ENCODE measurements at places on chromosomes 4 and X. TPM values are rescaled to one million over a fixed set of nuclear protein-coding genes. Genes with fewer than 3 reads are reported as not detected.

Gene SEPTIN6
- 21.7 TPM for total RNA-seq

Gene DIAPH2
- total RNA-seq: 23.0 TPM

DNA sequence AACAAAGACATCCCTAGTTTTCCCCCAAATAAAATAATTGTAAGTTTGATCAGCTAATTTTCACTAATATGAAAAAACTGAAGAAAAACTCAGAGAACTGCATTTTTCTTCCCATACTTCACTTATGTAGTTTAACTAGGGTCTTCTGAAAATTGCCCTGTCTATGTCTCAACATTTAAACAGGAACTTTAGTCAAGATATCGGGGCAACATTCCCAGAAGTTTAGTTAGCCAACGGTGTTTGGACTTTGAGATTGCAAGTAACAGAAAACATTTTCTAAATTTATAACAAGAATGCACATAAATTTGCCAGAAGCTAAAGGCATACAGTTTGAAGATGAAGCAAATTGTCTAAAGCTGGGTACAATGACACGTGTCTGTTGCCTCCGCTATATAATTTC, 201.1 kb downstream of the ARAP2 start:
- no peaks in the 10 kb centered on the region for H3K36me3 ChIP-seq
- no peak overlapping the region for H3K27ac ChIP-seq
- H3K4me1 ChIP-seq: no peaks in the 10 kb centered on the region
- H3K4me3 ChIP-seq: no peak overlapping the region
- H3K27me3 ChIP-seq: no peaks in the 10 kb centered on the region

- no peaks in the 10 kb centered on the region for H3K27me3 ChIP-seq
- H3K36me3 ChIP-seq: no peaks in the 10 kb centered on the region
- H3K4me3 ChIP-seq: no peak overlapping the region
- H3K27ac ChIP-seq: no peak overlapping the region
- no peak for DNase-seq
These were observed 2.2 kb downstream of the RP2 start for GRCh38 chrX:46838974-46839480.

DNA sequence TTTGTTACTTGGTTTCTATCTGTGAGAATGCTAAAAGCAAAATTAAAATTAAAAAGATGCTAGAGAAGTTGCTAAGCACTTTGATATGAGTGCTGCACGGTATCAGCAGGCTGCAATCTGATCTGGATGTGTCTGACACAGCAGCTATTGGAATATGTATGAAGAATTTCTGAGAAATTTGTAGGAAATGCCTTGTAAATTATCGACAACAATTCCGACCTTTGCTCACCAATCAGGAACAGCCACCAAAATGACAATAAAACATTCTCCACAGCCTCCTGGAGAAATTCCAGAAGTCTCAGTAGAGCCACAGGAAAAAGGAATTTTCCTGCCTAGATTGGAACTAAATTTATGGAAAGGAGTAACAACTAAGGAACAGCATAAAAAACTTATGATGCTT, 82.5 kb downstream of the TIGD2 start:
- no peak overlapping the region for H3K4me3 ChIP-seq
- H3K4me1 ChIP-seq: no peaks in the 10 kb centered on the region

DNA sequence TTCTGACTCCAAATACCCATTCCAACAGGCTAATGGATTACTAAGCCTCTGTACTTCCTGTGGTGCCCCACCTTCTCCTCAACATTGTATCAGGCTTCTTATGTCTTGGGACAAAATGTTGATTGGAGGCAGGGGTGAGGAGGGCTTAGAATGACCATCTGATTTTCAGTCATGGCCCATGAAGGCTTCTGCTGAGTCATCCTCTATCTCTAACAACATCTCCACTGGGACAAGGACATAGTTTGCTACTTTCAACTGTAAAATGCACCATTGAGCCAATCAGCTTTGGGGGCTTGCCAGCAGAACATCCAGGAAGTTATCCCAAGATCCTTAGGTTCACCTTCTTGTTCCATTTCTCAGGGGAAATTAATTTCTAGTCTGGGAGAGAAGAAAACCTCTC, 29.5 kb downstream of the MAGEB17 start:
- DNase-seq: no peak
- no peaks in the 10 kb centered on the region for H3K36me3 ChIP-seq
- H3K27ac ChIP-seq: no peak overlapping the region
- no peak overlapping the region for H3K4me3 ChIP-seq
- no peaks in the 10 kb centered on the region for H3K4me1 ChIP-seq
- peaks cover 21% of the 10 kb centered on the region for H3K27me3 ChIP-seq

DNA sequence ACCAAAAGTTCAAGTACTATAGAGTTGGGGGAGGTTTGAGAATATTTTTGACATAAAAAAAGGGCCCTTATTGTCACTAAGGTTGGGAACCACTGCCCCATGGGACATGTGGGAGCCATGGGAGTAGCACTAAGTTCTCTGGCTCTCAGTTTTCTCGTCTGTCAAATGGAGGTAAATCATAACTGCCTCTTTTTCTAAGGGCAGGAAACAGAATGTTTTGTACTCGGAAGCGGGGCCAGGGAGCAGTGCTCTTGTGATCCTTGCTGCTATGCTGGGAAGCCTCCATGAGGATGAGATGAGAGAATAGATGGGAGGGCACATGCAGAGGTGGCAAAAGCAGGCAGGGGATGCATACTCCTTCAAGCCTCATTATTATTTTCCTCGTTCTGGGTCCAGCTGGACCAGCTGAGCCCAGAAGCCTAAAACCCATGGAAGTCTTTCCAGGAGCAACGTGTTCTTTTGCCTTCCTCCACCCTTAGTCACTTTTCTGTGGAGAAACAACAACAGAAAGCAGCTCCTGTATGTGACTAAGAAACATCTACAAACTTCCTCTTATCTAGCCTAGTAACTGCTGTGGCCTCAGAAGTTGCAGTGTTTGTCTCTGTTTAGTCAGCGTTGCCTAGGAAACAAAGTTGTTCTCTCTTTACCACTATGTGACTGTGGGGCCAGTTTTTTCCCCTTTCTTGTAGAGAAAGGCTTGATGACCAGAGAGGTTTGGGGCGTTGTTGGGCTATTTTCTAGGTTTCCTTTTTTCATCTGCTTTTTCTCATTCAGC, 64.8 kb downstream of the TSC22D3 start:
- peaks cover 9% of the 10 kb centered on the region for H3K27me3 ChIP-seq
- H3K27ac ChIP-seq: peak overlapping the region; percentile 49
- H3K36me3 ChIP-seq: no peaks in the 10 kb centered on the region
- peaks cover 5% of the 10 kb centered on the region for H3K4me1 ChIP-seq
- no peak overlapping the region for H3K4me3 ChIP-seq

DNA sequence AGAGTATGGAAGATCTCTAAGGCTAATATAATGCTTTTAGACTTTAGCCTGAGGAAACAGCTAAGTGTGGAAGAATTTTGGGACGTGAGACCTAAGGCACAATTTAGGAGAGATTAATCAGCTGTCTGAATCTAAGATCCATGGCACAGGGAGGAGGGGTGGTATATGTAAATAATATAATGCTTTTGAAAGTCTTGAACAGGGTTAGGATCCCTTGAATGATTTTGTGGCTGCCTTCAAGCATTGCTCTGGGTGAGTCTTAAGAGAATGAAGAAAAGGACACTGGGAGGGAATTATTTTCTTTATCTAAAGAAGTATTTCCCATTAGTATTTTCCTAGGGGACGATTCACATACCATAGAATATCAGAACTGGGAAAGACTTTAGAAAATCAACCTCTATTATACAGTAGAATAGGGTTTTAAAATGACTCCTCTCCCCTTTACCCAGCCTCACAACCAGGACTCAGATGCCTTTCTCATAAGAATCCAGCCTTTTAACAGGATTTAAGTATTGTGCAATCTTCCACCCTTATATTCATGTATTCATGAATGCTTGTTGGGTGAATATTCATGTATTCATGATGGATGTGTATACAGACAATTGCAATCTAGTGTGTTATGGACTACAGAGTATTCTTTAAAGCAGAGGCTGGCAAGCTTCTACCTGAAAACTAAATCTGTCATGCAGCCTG, 664.2 kb upstream of the CPEB2 start:
- H3K4me3 ChIP-seq: no peak overlapping the region
- no peaks in the 10 kb centered on the region for H3K36me3 ChIP-seq
- H3K4me1 ChIP-seq: peaks cover 2% of the 10 kb centered on the region
- DNase-seq: peak; percentile 6
- no peaks in the 10 kb centered on the region for H3K27me3 ChIP-seq
- H3K27ac ChIP-seq: no peak overlapping the region

GRCh38 chr4:65968831-65969558, 298.7 kb upstream of the EPHA5 start:
- no peaks in the 10 kb centered on the region for H3K36me3 ChIP-seq
- no peak overlapping the region for H3K27ac ChIP-seq
- H3K27me3 ChIP-seq: no peaks in the 10 kb centered on the region
- peak; percentile 1 for DNase-seq

DNA sequence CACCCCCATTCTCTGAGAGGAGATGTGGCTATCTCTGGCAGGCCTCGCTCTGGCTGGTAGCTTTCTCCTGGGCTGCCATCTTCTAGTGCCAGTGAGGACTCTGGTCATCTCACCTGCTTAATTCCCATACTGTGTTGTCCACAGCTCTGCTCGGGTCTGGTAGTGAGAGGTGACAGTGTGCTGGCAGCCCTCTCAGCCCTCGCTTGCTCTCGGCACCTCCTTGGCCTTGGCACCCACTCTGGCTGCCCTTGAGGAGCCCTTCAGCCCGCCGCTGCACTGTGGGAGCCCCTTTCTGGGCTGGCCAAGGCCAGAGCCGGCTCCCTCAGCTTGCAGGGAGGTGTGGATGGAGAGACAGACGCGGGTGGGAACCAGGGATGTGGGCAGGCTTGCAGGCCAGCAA, 52.7 kb downstream of the CPLX1 start:
- peaks cover 42% of the 10 kb centered on the region for H3K36me3 ChIP-seq
- no peak overlapping the region for H3K4me3 ChIP-seq

- no peaks in the 10 kb centered on the region for H3K27me3 ChIP-seq
- peaks cover 16% of the 10 kb centered on the region for H3K36me3 ChIP-seq
- no peaks in the 10 kb centered on the region for H3K4me1 ChIP-seq
- H3K4me3 ChIP-seq: no peak overlapping the region
- H3K27ac ChIP-seq: peak overlapping the region; percentile 14
These were observed 81.3 kb downstream of the PLS3 start for GRCh38 chrX:115642311-115642710.

DNA sequence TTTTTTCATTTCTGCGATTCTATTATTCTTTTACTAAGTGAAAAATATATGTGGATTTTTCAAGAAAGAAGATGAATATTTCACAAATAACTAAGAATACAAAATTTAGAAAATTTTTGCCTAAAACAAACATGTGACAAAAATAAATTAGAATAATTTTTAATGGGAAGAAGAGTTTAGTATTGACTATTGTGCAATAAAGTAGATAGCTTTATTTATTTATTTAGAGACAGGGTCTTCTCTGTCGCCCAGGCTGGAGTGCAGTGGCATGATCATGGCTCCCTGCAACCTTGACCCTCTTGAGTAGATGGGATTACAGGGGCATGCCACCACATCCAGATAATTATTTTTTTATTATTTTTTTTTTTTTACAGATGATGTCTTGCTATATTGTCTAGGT, 95.3 kb upstream of the PAQR3 start:
- no peaks in the 10 kb centered on the region for H3K27me3 ChIP-seq
- no peaks in the 10 kb centered on the region for H3K36me3 ChIP-seq
- DNase-seq: no peak
- no peak overlapping the region for H3K4me3 ChIP-seq
- H3K4me1 ChIP-seq: peaks cover 7% of the 10 kb centered on the region

DNA sequence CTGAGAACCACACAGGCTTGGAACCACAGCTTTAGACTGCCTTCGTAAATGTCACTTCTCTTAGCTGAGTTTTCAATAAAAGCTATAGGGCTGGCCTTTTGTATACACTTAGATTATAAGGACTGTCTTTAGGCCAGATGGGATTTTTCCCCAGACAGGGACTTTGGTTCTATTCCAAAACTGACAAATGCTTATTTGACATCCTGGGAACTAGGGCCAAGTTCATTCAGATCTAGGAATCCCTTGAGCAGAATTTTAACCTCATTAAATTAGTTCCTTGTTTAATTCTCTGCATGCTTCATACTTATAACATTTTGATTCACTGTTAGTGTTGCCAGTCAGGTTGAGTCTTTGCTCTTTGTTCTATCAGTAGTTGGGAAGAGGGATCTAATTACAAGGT, 23.1 kb downstream of the ZRSR2 start:
- H3K36me3 ChIP-seq: peaks cover 16% of the 10 kb centered on the region
- no peak overlapping the region for H3K4me3 ChIP-seq
- peak; percentile 25 for DNase-seq

DNA sequence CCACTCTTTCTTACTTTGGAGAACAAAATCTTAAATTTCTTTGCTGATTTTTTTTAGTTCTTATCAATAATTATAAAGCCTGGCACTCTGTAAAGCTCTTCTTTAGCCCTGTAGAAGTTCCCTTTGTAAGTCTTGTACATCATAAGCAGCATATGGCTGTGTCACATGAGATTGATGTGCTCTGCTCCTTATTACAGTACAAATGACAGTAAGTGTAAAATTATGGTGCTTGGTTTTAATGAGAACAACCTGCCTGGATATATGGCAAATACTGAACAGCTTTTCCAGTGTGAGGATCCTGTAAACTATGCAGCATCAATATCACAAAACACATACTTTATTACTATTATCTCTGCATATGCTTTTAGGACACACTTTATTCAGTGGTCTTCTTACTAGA, 145.9 kb upstream of the GNPDA2 start:
- DNase-seq: no peak
- no peak overlapping the region for H3K4me3 ChIP-seq
- H3K27me3 ChIP-seq: no peaks in the 10 kb centered on the region
- H3K4me1 ChIP-seq: no peaks in the 10 kb centered on the region
- H3K36me3 ChIP-seq: no peaks in the 10 kb centered on the region

Measured in lung (tissue), 17 donors.